ENCODE measurements at places on chromosomes 12 and 14.

GRCh38 chr14:41604721-41605531 lies 1.8 kb upstream of the LRFN5 start:
- DNase-seq: peak; percentile 37

DNA sequence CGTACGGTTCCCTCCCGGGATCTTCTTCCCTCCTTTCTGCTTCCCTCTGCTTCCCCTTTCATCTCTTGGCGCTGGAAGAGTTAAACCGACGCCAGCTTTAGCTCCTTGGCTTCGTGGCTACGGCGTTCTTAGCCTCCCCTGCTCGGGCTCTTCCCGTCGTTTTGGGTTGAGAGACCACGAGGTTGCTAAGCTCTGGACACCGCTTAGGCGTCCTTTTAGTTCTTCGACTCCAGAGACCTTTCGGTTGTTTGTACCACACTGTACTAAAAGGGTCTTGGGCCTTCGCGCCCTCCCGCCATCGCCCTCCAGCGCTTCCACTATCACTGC lies 545 bp downstream of the CPSF2 start:
- DNase-seq: peak; percentile 14

- DNase-seq: peak; percentile 21
These were observed 138.5 kb downstream of the MGAT4C start for GRCh38 chr12:86117711-86118110.

- peak; percentile 58 for DNase-seq
These were observed 906 bp downstream of the LARP4 start for GRCh38 chr12:50401500-50402081.

GRCh38 chr12:110007881-110008280 lies 8.7 kb downstream of the ANKRD13A start:
- no peak for DNase-seq

GRCh38 chr14:100864960-100865681 lies 38.4 kb downstream of the RTL1 start:
- DNase-seq: no peak

GRCh38 chr12:107805488-107806180 lies 31.1 kb downstream of the ASCL4 start:
- DNase-seq: no peak

DNA sequence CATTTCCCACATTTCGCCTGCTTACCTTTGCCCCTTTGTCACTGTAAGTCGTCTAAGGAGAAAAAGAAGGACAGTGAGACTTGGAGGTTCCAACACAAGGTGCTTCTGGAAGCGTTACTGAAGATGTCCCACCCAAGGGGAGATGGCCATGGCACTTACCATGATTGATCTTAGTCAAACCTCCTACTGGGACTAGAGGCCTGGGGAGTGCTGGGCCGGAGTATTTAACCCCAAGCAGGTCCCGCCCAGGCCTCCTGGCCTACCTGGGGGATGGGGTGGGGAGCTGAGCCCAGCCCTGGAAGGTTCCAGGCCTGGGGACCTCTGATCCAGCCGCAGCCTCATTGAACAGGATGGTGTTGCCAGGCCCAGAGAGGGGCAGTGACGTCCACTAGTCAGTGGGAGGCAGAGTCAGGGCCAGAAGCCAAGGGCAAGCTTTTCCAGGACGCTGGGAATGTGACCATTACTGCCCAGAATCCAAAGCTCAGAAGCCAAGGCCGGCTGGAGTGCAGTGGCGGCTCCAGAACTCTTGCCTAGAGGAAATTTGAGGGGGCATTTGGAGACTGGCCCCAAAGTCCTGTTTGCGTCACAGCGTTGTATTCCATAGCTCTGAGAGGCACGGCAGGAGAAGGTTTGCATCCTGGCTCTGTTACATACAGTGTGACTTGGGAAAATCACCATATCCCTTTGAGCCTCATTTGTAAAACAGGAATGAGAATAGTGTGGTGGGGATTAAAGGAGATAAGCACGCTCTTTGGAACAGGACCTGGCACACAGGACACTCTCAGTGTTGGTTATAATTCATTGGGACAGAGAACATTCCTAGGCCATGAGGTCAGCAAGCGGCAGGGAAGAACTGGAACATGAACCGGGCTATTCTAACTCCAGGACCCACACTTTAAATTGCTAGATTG lies at the start of gene HPD:
HPD (minus strand) TSS at position 198 of the 911 bp plus-strand sequence; CDS start at position 162, 36 bp downstream.
- DNase-seq: peak; percentile 79

- peak; percentile 38 for DNase-seq
These were observed 21.0 kb upstream of the MAGOHB start for GRCh38 chr12:10634427-10634826.

- no peak for DNase-seq
These were observed 813 bp downstream of the TWF1 start for GRCh38 chr12:43805149-43805859.

- peak; percentile 93 for DNase-seq
These were observed 53.8 kb upstream of the USP44 start for GRCh38 chr12:95605087-95605486.

GRCh38 chr14:53278602-53279506 lies 125.7 kb upstream of the DDHD1 start:
- DNase-seq: no peak

- no peak for DNase-seq
These were observed 61.8 kb downstream of the TECPR2 start for GRCh38 chr14:102424520-102424919.

DNA sequence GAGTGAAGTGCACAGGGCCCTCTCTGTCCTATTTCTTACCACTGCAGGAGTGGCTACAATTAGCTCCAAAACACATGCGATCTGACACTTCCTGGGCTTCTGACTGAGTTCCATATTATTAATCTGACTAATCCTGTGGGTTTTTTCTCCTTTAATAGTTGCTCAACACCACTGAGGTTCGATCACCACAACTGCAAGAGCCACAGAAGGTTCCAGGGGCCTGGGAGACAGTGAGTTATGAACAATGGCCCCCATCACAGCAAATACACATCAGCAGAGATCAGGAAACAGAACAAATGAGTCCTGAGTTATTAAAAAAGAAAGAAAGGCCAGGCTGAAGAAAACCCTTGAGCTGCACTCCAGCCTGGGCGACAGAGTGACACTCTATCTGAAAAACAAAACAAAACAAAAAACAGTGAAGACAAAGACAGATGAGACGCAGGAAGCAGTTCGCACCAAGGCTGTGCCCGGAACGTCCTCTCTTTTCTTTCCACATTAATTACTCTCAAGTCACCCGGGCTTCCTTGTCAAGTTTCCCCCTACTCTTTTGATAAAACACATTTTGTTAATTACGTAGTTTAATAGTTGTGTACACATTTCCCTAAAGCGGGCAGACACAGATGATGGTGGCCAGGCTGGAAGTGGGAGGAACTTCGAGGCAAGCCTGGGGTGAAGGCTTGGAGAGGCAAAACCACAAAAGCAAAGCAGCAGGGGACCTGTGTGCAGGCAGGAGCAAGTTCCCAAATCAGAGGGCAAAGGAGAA lies 42.7 kb downstream of the CDC42BPB start:
- DNase-seq: peak; percentile 75

- peak; percentile 9 for DNase-seq
These were observed 166.1 kb upstream of the E2F7 start for GRCh38 chr12:77231501-77231918.
